ENCODE measurements at places on chromosomes 2 and 18.

- no peak for DNase-seq
Observed at GRCh38 chr2:63058921-63059792, 8.5 kb downstream of the OTX1 start.

- DNase-seq: no peak
Observed at GRCh38 chr2:14930441-14930840, 297.9 kb downstream of the LRATD1 start.

DNA sequence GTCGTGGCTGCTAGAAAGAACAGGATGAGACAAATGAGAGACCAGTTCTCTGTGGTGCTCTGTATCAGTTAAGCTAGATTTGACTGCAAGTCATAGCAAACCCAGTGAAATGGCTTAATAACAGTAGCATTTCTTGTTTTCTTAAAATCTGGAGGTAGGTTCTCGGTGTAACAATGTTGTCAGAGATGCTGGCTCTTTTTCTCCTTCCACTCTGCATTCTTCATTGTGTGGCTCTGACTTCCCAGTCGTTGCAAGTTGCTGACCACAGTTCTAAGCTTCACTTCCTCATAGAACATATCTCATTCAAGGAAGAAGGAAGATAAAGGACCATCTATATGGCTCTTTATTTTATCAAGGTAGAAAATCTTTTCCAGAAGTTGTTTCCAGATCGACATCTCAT is 7.9 kb upstream of the CKAP2L start:
- DNase-seq: no peak

DNA sequence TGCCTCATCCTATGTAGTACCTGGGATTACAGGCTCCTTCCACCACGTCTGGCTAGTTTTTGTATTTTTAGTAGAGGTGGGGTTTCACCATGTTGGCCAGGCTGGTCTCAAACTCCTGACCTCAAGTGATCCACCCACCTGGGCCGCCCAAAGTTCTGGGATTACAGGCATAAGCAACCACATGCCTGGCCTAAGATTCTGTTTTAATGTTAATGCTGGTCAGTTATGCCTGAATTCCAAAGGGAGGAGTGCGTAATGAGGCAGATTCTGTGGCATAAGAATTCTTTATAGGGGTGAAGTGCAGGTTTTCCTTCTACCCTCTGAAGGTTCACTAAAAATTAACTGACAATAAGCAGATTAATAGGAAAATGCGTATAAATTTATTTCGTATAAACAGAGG is 1343.8 kb upstream of the LRRTM1 start:
- no peak for DNase-seq

- DNase-seq: no peak
Observed at GRCh38 chr2:180840641-180841040, 139.8 kb upstream of the UBE2E3 start.

DNA sequence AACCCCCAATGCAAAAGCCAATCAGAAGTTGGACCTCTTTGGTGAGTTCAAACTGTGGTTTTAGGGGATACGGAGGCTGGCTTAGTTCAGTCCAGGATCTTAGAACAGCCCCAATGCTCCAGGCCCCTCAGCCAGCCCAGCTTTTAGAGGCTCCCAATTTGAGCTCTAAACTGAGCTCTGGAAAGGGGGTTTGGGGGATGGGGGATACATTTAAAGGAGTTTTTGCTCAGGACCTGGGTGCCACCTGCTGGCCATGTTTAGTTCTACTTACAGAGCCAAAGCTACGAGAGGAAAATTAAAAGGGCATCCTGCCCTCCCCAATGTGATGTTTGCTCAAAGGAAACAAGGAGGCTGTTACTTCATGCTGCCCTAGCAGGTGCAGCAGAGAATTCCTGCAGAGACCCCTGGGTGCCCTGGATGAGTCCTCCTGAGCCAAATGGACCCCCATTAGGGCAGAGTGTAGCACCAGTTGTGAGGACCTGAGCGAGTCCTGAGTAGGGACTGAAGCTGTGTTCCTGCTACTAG is 15.9 kb upstream of the TMEM214 start:
- peak; percentile 68 for DNase-seq

DNA sequence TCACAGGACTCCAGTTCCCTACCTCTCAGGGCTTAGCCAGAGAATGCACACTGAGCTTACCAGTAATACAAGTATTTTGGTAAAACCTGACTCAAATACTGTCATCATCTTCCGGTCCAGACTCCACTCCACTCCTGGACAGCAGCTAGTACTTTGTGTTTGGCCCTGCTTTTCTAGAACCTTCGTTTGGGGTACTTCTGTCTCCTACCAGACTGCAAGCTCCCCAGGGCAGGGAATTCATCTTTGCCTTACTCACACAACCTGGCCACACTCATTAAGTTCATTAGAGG is 108.9 kb upstream of the CDC42EP3 start:
- peak; percentile 63 for DNase-seq

DNA sequence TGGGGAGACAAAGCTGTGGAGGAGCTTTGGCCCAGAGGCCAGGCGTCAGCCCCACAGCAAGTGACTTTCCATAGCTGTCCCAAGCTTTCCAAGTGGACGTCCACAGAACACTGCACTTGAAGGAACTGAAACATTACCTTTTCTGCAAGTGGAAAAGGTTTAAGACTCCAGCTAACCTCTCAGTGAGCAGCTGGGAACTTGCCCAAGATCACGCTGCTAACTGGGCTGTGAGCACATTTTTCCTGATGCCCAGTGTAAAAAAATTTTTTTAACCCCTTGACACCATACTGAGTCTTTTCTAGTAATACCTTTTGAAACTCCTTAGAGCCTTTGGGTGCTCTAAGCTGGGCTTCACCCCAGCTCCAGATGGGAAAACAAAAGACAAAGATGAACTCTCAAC is 256.7 kb downstream of the HAUS1 start:
- DNase-seq: no peak

DNA sequence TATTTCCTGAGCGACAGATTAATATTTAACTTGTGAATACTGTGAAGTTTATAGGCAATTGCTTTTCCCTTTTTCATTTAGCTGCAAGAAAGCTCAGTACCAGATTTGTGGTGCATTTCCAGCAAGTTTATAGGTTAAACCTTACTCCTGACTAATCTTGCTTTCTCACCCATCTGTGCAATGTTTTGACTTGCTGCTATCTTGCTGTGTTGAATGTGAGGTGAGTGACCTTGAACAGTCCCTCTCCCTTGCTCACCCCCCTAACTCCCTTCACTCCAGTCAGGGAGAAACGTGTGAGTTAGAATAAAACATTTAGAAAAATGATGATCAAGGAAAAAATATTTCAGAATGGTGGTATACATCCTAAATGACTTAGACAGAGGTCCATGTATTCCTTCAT is 39.8 kb upstream of the PARD3B start:
- no peak for DNase-seq

DNA sequence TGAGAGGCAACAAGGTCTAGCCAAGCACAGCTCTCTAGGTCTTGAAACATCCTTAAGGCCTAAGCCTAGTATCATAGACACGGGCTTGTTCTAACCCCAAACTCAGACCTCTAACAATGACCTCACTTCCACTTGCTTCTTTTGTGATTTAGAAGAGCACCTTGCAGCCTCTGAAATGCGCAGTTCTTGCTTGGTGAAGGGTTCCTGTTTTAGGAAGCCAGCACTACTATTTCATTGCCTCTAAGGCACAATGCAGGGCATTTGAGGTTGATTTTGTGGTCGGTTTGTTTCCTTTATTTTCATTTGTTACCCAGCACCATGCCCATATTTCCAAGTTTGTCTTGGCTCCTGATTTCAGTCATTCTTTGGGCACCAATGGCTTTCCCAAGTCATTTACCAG is 117.0 kb upstream of the CYP1B1 start:
- no peak for DNase-seq

- DNase-seq: no peak
Observed at GRCh38 chr2:132403146-132403545, 13.5 kb upstream of the GPR39 start.

DNA sequence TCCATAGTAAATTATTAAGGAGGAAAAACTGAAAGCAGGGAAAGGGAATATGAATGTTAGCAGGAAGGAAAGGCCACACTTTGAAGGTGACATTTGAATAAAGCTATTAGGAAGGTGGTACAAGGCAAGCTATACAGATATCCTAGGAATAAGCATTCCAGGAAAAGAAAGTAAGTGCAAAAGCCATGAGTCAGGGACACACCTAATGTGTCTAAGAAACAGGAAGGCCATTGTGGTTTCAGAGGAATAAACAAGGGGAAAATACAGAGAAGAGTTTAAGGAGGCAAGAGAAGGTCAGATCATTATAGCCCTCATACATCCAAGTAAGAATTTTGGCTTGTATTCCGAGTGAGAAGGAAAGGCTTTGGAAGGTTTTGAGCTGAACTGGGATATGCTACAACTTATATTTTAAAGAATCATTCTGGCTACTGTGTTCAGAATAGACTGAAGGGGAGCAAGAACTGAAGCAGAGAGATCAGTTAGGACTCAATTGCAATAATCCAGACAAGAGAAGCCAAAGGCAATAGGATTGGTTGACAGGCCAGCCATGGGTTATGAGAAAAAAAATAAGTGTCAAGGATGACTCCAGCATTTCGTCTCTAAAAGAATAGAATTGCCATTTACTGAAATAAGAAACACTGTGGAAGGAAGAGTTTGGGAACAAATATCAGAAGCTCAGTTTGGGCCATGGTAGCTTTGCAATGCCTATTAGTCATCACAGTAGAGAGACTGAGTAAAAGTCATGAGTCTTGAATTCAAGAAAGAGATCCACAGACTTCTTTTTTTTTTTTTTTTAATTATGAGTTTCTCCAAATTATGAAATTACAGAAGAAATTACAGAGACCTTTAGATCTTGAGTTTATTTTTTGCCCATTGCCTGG is 11.3 kb downstream of the RAD51AP2 start:
- DNase-seq: no peak

DNA sequence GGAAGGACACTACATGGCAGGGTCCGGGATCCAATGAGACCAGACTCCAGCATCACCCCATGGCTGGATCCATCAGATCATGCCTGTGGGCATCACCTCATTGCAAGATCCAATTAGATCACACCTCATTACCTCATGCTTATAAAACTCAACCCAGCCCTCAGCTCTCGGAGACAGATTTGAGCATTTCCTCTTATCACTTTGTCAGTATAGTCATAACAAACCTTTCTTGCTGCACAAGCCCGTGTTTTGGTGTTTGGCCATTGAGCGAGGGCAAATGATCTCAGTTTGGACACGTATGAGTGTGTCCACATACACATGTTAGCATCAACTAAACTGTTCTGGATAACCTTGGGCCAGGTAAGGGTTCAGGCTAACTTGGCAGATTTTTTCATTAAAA is 58.8 kb downstream of the CCDC195 start:
- DNase-seq: no peak

- no peak for DNase-seq
Observed at GRCh38 chr18:1039421-1039820, 134.8 kb downstream of the ADCYAP1 start.

DNA sequence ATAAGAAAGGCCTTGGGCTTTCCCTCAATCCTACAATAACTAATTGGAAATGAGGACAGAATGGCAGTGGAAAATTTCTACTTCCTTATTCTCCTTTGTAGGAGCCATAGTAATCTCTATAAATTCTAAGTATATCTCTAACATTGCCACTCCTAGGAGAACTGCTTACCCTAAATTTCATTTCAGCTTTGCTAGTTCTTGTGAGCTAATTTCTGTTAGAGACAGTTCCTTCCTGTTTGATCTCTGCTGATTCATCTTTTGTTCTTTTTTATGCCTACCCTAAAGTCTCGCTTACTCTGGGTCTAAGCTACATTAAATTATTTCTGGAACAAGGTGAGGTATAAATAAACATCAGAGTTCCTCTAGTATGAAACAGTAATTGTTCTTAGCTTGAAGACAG is 25.7 kb downstream of the ABHD3 start:
- peak; percentile 8 for DNase-seq

GRCh38 chr2:46294176-46294836 is 2.9 kb upstream of the EPAS1 start:
- peak; percentile 49 for DNase-seq

- peak; percentile 37 for DNase-seq
Observed at GRCh38 chr2:189276277-189276676, 96.7 kb upstream of the COL5A2 start.

- peak; percentile 40 for DNase-seq
Observed at GRCh38 chr2:100835006-100835659, 15.2 kb downstream of the NPAS2 start.

DNA sequence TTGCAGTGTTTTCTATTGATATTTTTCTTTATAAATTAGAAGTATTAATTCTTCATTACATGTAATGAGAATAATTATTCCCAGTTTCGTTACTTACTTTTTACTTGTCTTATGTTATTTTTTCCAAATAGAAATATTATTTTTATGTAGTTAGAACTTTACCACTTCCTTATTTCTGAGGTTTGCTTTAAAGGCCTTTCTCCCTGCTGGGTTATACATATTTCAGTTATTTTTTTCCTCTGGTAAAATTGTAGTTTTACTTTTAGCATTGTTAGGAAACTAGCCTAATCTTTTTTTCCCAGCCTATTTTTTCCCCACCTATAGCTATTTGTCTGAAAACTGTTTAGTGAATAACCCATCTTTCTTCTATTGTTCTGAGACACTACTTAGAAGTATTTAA is 17.1 kb downstream of the RNF144A start:
- no peak for DNase-seq

All from lung microvascular endothelial cell (primary cell).